ENCODE measurements at places on chromosomes 12 and 14.

DNA sequence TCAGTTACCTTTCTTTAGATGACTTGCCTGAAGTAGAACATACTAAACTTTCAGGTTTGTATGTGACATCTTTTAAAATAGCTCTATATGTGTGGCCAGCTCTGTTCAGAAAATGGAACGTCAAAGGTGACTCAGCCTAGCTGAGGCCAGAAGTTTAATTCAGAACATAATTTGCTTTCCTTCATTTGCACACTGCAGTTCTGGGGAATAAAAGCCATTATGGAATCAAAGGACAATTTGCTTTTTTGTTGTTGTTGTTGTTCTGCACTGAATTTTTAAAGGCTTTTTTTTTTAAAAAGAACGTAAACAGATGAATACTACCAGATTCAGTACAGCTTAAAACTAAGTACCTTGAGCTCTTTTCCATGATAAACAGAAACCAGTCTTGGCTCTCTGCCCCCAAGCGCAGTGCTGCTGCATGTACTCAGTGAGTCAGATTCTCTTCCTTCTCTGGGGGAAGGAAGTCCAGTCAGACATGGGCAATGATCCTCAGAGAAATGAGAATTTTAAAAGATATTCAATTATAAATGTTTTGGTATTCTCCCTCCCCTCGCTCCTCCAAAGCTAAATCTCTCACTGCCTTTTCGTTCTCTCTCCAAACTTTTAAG lies 644.2 kb downstream of the NOVA1 start:
- DNase-seq: no peak

- no peak for DNase-seq
These were observed 29.0 kb downstream of the FBXW8 start for GRCh38 chr12:116939734-116940133.

- peak; percentile 14 for DNase-seq
These were observed 715 bp downstream of the KLRC4 start for GRCh38 chr12:10408842-10409241.

GRCh38 chr12:132506328-132507160 lies 16.6 kb downstream of the FBRSL1 start:
- peak; percentile 59 for DNase-seq

GRCh38 chr12:109763201-109763841 lies 49.7 kb downstream of the FAM222A start:
- DNase-seq: no peak

- DNase-seq: no peak
These were observed 108.5 kb upstream of the CNTN1 start for GRCh38 chr12:40583743-40584142.

GRCh38 chr14:24334431-24335291 lies at the start of gene ADCY4:
Gene ADCY4 (minus strand): TSS chr14:24335071. CDS start chr14:24334652, 419 bp downstream.
- no peak for DNase-seq

DNA sequence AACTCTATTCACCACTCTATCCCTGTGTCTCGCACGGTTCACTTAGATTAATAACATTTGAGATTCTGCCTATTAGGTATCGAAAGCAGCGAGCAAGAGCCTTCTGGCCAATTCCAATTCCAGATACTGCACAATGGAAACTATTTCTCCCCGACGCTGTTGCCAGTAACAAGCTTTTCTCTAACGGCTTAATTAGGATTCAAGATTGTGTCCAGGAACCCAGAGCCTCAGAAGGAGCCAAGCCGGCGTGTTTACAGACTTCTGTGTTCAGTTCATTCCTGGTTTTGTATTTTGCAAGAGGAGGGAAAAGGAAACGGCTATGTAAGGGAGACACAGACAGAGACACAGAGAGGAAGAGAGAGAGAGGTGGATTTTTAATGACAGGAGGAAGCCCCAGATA lies 185.6 kb downstream of the DICER1 start:
- DNase-seq: no peak

- DNase-seq: no peak
These were observed 14.9 kb downstream of the ITGA7 start for GRCh38 chr12:55692631-55693322.

GRCh38 chr14:41457393-41457792 lies 149.3 kb upstream of the LRFN5 start:
- DNase-seq: no peak

GRCh38 chr12:104569346-104570173 lies 112.8 kb downstream of the CHST11 start:
- no peak for DNase-seq

GRCh38 chr12:101875162-101875561 lies 2.2 kb upstream of the DRAM1 start:
- no peak for DNase-seq

DNA sequence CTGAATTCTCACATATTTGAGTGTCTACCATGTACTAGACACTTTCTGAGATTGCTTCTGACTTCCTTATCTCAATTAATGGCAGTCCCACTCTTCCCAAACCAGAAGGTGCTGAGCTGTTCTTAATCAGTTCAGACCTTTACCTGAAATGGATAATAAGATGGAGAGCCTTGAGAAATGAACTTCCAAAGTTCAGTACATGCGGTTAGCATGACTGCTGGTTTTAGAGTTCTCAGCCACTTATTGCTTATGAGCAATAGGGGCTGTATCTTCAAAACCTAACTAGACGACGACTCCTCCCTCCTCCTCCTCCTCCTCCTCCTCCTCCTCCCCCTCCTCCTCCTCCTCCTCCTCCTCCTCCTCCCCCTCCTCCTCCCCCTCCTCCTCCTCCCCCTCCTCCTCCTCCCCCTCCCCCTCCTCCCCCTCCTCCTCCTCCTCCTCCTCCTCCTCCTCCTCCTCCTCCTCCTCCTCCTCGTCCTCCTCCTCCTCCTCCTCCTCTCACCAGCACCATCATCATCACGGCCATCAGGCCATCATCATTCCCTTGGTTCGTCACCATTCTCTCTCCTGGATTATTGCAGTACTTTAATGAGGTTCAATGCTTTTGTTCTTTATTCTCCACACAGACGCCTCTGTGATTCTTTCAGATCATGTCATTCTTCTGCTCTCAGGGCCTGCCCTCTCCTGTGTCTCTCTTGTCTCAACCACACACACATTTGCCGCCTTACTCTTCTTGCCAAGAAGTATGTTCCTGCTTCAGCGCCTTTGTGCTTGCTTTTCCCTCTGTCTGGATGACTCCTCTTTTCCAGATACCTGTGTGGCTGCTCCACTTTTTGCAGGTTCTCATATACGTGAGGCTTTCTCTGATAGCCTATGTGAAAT lies 2.7 kb downstream of the PCNX1 start:
- no peak for DNase-seq

GRCh38 chr14:91078095-91078737 lies 17.8 kb upstream of the RPS6KA5 start:
- DNase-seq: no peak

Measured in DMS153 (cell line).